Tongue (tissue), 3 donors: ENCODE measurements at places on chromosomes 12 and 14.

DNA sequence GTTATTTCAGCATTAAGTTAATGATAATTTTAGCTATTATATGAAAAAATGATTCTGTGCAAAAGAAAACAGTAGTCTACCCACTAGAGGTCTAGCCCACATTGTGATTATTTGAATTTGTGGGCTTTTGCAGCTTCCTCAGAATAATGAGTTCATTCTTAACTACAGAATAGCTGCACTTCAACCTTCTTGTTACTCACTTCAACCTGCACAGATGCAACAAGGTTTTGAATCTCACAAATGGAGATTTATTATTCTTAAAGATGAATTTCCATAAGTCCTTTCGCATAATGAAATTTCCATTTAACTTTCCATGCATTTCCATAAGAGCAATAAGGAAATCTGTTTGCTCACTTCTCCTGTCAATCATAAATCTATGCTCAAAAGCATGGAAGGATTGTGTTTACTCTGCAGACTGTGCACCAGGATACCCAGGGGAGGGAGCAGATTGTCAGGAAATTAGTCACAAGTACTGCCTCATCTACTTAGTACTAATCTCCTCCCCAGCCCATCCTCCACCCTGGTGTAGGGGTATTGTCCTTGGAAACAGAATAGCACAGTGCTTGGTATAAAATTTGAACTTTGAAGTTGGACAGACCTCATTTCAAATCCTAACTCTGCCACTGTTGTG, 24.1 kb downstream of the PTGER2 start:
- DNase-seq: no peak

DNA sequence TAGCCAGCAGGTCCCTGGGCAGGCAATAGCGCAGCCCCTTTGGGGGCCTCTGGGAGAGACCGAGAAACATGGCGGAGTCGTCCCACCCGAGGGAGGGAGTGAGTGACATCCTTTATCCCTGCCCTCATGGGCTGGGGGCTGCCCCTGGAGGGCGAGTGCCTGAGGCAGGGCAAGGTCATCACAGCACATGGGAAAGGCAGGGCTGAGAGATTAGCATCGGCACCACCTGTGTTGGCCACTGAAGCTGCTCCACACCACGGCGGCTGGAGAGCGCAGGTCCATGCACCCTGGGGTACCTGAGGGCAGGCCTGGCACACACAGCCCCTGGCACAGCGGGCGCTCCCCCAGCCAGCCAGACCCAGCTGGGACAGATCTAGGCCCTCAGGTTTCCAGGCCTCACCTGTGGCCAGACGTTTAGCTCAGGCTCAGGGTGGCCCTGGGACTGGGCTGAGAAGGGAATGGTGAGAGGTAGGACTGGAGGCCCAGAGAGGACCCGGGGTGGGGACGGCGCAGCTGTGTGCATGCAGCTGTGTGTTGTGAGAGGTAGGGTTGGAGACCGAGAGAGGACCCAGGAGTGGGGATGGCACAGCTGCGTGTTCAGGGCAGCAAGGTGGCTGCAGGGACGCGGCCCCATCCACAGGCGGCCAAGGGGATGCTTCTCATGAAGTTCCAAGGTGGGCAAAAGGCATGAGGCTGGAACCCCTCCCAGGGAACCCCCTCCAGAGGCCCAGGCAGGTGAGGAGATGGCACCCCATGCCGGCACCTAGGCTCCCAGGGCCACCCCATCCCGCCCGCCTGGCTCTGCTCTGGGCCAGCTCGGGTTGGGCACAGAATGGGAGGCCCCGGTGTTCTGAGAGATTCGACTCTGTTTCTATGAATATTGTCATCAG, 74.1 kb downstream of the KIF26A start:
- no peak for DNase-seq

DNA sequence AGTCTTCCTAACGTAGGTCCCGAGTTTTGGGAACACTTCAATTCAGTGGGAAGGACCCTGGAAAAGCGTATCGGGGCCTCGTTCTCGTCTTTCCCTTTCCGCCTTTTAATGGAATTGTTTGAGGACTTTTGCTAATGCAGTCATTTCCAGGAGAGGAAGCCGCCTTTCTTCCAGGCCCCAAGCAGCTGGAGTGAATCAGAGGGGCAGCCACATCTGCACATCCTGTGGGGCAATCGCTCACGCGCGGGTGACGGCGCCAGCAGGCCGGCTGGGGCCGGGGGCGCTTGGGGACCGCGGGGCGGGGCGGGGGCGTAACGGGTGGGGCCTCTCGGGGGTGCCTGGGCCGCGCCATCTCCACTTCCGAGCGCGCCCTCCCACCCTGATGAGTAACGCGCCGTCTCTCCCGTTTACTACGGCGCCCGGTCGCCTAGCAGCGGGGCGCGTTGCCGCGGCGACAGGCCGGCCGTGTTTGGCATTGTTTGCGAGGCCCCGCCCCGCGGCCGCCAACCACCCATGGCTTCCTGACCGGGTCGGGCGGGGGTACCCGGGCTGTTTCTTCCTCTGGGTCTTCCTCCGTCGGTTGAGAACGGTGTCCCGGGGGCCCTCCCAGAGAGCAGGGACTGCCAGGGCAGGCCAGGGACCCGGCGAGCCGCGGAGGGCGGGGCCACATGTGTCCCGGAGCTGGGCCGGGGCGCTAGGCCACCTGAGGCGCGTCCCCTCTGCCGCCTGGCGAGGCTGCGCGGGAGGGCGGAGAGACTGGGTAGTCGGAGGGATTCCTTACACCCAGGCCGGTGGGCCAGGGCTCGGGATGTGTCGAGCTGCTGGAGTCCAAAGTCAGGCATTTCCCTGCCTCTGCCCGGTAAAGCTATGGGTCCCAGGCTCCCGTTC, 2.3 kb downstream of the GSG1 start:
- DNase-seq: peak; percentile 94

- no peak for DNase-seq
Observed at GRCh38 chr12:41205070-41205709, 17.1 kb downstream of the PDZRN4 start.

DNA sequence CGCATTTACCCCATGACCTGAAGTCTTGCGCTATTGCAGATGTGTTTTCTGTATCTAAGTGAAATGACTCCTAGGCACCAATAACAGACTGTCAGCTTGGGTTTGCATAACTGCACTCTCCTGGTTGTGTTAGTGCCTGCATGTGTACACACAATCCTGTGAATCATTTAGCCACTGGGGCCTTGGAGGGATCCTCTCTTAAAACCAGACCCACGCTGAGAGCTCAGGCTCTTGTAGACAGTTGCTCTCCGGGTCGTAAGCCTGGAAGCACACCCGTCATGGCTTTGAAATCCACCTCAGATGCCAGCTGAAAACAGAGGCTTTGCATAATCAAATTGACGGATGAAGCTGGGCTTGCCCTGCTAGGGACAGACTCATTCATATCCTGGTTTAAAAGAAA, 79.2 kb upstream of the RBM19 start:
- peak; percentile 15 for DNase-seq

DNA sequence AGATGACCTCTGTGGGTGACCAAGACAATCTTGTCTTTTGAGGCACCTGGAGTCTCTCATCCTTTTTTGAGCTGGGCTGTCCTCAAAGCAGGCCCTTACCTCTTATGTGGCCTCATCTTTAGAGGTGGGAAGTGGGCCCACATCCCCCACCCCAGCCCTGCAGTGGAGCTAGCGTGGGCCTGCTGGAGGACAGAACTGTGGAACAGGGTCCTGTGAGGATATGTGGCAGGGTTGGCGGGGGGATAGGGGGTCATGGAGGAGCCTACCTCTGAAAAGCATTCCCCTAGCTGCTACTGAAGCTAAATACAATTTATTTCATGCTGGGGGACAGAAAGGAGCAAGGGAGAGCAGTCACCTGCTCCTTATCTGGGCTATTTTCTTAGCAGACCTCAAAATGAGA, 457 bp upstream of the GPD1 start:
- DNase-seq: no peak

- DNase-seq: no peak
Observed at GRCh38 chr14:65815127-65815526, 402.6 kb downstream of the FUT8 start.

GRCh38 chr12:56119361-56119796, 1.3 kb downstream of the ZC3H10 start:
- DNase-seq: peak; percentile 93

- DNase-seq: no peak
Observed at GRCh38 chr12:117790198-117790597, 178.6 kb downstream of the KSR2 start.

DNA sequence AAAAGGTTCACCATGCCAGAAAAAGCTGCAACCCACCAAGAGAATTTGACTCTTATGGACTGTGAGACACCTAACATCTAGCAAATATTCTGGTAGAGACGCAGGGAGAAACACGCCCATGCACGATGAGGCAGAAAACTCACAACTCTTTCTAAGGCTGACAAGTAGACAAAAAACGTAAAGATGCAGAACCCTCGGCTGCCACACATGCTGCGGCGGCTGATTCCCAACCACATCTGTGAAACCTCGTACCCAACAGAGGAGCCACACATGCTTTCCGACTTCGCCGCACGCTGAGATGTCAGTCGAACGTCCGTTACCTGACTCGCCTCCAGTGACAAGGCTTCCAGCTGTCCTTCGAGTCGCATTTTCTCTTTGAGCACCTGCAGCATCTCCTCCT, 21.8 kb downstream of the GOLGA3 start:
- DNase-seq: no peak

DNA sequence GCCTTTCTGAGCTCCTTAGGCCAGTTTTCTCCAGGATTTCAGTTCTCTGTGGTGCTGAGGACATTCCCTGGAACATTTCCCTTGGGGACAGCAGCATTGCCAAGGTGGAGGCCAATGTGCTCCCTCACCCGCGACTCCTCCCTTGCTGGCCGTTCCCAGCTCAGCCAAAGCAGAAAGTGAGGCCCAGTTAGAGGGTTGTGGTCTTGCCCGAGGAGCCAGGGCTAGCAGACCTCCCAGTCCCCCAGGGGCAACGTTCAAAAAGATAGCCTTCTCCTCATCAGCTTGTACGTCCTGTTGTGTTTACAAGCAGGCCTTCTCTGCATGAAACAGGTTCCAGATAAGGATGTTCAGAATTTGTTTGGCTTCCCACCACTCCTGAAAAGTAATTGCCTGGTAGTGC, 78.4 kb downstream of the SSPN start:
- no peak for DNase-seq

GRCh38 chr14:78081245-78081644, 88.9 kb upstream of the NRXN3 start:
- DNase-seq: no peak

DNA sequence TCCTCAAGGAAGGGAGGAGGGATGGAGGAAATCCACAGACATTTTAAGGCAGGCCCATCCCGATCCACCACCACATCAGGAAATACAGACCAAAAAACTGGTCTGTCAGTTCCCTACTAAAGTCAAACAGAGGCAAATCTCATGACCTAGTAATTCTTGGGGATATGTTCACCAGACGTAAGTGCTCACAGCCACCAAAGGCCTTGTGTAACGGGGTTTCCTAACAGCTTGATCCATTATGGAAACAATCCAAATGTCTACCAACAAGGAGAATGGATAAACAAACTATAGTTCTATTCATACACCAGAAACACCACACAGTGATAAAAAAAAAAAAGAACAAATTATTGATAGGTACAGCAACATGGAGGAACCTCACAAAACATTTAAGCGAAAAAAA, 72.9 kb downstream of the PRKAB1 start:
- DNase-seq: no peak

DNA sequence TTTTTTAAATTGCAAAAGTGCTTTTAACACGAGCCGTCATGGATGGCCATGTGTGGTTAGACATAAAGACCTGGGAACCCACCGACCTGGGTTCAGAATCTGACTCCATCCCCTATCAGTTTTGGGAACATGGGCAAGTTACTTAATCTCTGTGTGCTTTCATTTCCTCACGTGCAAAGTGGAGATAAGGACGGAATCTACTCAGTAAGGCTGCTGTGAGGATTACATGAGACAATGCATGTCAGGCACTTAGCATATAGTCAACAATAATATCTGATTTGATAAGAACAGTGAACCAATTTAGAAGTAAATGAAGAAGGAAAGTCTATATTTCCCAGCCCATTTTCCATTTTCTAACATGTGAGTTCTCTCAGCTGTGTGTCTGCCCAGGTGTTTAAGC, 235.4 kb downstream of the SUDS3 start:
- no peak for DNase-seq

DNA sequence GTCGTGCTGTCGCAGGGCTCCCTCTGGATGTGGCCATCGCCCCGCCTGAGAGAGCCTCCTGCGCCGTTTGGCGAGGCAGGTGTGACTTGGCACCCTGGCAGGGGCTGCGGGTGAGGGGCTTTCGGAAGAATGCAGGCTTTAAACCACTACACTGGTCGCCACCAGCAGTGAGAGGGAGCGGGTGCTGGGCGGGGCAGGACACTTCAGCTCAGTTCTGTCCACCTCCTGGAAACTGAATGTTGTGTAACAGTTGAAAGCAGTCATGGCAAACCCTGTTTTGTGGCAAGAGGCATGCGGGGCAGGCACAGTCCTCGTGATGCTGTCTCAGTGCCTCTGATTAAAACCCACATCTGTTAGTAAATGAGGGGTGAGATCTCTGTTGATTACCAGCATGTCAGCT, 55.9 kb downstream of the AACS start:
- DNase-seq: no peak

- no peak for DNase-seq
Observed at GRCh38 chr12:121513464-121514183, 67.2 kb downstream of the KDM2B start.

GRCh38 chr12:67415473-67415872, 146.3 kb downstream of the CAND1 start:
- DNase-seq: peak; percentile 76

GRCh38 chr12:53492188-53492587, 7.1 kb downstream of the MAP3K12 start:
- DNase-seq: peak; percentile 35

DNA sequence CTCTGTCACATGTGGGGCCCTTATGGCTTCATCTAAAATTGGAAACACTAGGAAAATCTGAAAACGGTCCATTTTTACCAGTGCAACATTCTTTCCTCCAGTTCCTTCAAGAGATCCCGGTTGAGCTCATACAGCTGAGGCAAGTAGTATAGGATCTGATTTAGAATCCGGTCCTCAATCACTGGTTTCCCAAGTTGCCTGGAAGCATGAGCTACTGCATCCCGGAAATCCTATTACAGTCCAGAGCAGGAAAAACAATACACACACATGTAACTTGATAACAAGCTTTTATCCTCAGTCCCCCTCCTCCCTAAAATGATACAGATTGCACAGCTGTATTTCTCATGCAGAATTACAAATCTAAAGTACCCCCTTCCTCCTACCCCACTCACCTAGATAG, 67.9 kb upstream of the NR2C1 start:
- no peak for DNase-seq

DNA sequence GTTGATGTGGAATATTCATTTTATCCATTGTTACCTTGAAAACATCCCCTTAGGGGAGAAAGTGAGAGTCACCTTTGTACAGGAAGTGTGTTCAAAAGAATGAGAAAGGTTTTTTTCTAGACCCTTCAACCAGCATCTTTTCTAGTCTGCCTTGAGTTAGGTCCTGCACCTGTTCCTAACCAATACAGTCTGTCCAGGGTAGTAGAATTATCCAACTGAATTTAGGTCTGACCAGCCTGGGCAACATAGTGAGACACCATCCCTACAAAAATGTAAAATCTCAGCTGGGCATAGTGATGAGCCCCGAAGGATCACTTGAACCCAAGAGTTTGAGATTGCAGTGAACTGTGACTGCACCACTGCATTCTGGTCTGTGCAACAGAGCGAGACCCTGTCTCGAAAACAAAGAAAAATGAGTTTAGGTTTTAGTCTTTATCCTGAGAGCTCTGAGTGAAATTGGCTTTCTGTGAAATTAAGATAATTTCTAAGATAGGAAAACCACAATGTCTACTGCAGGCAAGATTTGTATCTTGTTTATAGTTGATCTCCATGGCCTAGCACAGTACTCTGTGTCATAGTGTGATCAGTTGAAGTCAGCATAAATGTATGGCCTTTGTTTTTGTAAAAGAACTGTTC, 25.2 kb downstream of the ARHGAP5 start:
- no peak for DNase-seq

- no peak for DNase-seq
Observed at GRCh38 chr12:102197789-102198188, at the start of gene PMCH. TSS of gene PMCH (minus strand) at chr12:102197833. CDS start at chr12:102197770, 63 bp downstream.
